MV-4-11 (cell line): ENCODE measurements at places on chromosomes 6 and 20.

DNA sequence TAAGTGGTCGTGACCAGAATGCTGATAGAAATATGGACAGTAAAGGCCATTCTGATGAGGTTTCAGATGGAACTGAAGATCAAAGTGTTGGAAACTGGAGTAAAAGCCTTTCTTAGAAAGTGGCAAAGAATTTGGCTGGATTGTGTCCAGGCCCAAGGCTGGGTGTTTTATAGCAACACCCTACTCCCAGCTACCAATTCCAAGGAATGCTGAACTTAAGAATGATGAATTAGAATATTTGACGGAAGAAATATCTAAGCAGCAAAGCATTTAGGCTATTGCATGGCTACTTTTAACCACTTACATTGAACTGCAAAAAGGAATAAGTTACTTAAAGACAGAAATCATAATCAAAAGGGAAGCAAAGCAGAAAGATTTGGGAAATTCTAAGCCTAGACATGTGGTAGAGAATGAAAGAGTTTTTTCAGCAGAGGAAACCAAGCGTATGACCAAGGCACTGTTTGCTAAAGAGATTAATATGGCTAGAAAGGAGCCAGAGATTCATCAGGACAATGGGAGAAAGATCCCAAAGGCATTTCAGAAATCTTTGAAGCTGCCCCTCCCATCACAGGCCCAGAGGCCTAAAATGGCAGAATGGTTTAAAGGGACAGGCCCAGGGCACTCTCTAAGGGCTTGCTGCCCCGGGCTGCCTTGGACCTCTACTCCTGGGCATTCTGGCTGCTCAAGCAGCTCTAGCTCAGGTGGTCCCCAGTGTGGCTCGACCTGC lies 25.8 kb downstream of the SDHAF4 start:
- no peak for DNase-seq

GRCh38 chr20:21936720-21937380 lies 231.4 kb downstream of the PAX1 start:
- DNase-seq = no peak

GRCh38 chr6:27962506-27962905 lies 5.5 kb downstream of the OR2B6 start:
- DNase-seq = no peak

DNA sequence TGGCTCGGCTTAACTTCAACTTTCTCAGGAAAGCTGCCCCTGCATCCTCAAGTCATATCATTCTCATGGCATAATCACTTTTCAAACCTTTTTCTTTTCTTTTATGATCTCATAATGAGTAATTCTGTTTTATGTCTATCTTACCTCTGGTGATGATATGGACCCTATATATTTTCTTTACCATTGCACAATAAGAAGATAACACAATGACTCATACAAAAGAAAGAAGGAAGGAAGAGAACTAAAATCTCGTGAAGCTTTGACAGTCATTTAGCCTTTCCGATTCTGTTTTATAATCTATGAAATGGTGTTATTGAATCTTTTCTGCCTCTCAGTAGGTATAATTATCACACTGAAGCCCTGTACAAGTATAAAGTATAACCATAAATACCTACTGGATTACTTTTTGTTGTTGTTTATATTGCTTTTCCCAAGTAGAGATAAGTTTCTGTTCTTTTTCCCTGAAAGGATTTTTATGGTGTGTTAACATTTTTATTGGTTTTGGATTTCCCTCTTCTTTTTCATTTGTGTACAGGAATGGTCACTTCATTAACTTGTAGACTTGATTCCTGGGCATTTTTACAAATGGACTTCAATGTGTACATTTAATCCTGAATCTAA lies 300.9 kb downstream of the LAMA2 start:
- peak; percentile 43 for DNase-seq

DNA sequence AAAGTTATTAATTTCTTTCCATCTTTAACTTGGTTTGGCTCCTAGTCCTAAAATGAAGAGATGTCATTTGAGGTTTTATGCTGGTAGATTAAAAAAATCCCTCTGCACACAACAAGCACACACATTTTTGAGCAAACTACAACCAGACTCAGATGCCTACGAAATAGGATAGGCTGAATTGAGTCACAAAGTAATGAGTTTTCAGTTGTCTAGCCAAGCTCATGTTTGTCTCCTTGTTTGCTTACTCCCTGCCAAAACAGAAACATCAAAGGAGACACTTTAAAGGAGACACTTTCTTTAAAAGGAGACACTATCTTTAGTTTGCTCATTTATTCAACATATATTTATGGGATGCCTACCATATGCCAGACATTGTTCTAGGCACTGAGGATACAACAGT lies 56.2 kb downstream of the TPBG start:
- DNase-seq = no peak

- DNase-seq = peak; percentile 74
Measured at GRCh38 chr6:148776321-148777308, 29.8 kb downstream of the UST start.
